NCI-H2081 treated with DMSO at 0.1 percent for 48 hours (cell line): ENCODE measurements at places on chromosomes 6 and 20.
A peak's percentile ranks its signal among the peaks of the same experiment; 100 is the strongest.

- DNase-seq: no peak
Observed at GRCh38 chr6:97422171-97422570, 139.2 kb upstream of the MMS22L start.

DNA sequence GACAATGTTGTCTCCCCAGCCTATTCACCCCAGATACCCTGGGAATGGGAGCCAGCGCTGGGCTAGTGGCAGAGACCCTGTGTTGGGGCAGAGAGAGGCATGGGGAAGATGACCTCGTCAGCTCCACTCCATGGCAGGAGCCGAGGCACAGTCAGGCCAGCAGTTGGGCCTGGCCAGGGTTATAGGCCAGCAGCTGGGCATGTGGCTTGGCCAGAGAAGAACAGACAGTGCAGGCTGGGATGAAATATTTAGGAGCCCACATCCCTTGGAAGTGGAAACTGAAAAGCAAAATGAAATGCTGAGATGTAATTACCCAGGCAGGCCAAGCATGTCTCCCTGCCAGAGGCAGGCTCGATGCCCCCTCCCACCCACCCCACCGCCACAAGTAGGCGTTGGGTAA is 70.0 kb downstream of the GRM4 start:
- DNase-seq: no peak

- no peak for DNase-seq
Observed at GRCh38 chr20:29079769-29080690, 2177.4 kb upstream of the DEFB115 start.

DNA sequence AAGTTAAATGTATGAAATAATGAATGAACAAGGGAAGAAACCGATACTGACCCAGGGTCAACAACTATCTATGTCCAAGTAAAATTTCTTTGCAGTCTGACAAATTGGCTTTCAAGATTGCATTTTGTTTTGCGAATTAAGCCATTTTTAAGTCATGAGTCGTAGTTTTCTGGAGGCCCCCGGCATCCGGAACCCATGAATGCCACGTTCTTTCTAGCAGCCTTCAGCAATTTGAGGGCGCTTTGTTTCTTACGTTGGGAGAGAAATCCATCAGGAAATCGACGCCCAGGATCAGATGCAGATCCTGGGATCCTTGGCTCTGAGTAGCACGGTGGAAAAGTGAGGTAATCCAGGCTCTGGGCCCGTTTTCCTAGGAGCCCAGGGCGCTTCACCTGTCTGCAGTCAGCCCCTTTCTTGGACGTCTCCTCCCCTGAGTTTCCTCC is 309 bp upstream of the ABRACL start:
- DNase-seq: peak; percentile 66

- no peak for DNase-seq
Observed at GRCh38 chr6:12262236-12263061, 27.7 kb upstream of the EDN1 start.

- no peak for DNase-seq
Observed at GRCh38 chr20:18808712-18809111, 4.9 kb upstream of the SCP2D1 start.

DNA sequence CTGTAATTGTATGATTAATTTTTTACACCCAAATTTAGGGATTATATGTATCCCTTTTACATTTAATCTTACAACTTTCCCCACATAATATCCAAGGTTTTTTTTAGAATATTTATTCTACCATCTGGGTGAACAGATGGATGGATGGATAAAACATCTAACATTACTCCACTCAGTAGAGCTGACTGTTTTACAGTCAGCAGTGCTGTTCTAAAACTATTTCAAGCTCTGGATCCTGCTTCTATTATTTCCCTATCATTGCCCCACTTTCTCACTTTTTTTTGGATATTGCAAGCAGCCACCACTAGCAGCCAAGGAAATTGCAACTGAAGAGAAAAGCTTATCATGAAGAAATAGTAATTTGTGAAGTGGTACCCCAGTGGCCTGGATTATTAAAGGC is 173.7 kb downstream of the ARHGAP18 start:
- DNase-seq: no peak

DNA sequence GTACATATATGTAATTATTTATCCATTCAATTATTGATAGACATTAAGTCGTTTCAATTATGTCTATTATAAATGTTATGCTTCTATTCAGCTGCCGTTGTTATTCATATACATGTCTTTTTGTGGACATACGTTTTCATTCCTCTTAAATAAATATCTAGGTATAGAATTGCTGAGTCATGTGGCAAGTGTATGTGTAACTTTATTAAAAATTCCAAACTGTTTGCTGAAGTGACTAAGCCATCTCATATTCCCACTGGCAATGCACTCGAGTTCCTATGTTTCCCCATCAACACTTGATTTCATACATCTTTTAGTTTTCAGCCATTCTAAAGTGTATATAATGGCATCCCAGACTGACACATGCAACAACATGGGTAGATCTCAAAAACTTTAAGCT is 739.7 kb upstream of the POU3F2 start:
- no peak for DNase-seq

DNA sequence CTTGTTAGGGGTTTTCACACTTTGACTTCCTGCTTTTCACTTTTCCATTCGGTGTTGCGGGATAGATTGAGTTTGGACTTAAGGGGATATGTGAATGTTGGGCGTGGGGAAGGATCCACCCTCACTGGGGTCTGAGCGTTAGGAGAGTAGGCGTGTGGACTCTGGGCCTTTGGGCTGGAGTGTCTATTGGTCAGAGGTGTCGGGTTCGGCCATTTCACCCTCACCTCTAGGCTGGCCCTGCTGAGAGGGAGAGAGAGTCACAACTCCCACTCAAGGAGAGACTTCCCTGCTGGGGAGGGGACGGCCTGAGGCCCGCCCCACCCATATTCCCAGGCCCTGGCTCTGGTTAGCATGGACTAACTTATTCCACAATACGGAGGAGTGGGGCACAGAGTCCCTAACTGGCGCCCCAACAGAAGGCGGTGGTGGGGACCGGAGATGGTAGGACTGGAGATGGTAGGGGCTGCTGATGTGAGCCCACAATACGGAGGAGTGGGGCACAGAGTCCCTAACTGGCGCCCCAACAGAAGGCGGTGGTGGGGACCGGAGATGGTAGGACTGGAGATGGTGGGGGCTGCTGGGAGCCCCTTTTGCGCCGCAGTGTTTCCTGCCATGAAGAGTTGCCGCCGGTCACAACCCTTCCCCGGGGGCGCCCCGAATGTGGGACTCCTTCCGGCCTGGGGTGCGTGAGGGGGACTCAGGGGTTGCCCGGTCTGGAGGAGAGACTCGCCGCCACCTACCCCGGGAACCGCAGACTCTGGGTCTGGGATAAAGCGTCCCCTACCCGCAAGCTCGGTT is 1.4 kb upstream of the PTPRA start:
- DNase-seq: no peak

GRCh38 chr6:81842254-81842653 is 89.8 kb upstream of the TENT5A start:
- DNase-seq: no peak

GRCh38 chr6:31058128-31058894 is 48.0 kb downstream of the MUC22 start:
- DNase-seq: no peak

- no peak for DNase-seq
Observed at GRCh38 chr6:2840749-2841061, 958 bp downstream of the SERPINB1 start.

DNA sequence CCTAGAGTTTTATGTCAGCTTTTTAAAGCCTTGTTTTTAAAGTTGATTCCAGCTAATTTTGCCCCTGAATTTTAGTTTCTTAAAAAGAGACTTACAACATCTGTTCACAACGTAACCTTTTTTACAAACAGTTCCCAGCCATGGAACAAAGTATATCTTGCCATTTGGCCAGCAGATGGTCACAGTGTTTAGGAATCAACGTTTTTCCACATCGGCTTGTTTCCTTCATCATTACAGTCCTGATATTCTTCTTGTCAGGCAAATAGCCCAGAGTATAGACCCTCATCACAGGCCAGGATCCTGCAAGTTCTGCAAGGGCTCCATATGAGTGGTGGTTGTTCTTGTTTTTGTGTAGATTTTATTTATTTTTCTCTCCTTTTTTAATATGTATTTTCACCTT is 341.7 kb upstream of the HTR1E start:
- DNase-seq: no peak

DNA sequence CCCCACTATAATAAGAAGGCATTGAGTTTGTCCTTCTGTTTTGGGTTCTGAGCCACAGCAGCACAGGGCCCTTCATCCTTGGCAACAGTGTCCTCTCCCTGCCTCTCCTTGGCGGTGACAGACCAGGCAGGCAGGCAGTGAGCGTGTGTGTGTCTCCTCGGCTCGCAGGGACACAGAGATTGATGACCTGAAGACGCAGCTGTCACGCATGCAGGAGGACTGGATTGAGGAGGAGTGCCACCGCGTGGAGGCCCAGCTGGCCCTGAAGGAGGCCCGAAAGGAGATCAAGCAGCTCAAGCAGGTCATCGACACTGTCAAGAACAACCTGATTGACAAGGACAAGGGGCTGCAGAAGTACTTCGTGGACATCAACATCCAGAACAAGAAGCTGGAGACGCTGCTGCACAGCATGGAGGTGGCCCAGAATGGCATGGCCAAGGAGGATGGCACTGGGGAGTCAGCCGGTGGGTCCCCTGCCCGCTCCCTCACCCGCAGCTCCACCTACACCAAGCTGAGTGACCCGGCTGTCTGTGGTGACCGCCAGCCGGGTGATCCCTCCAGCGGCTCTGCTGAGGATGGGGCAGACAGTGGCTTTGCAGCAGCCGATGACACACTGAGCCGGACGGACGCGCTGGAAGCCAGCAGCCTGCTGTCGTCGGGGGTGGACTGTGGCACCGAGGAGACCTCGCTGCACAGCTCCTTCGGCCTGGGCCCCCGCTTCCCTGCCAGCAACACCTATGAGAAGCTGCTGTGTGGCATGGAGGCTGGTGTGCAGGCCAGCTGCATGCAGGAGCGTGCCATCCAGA is 24.0 kb downstream of the SDCBP2 start:
- DNase-seq: no peak

DNA sequence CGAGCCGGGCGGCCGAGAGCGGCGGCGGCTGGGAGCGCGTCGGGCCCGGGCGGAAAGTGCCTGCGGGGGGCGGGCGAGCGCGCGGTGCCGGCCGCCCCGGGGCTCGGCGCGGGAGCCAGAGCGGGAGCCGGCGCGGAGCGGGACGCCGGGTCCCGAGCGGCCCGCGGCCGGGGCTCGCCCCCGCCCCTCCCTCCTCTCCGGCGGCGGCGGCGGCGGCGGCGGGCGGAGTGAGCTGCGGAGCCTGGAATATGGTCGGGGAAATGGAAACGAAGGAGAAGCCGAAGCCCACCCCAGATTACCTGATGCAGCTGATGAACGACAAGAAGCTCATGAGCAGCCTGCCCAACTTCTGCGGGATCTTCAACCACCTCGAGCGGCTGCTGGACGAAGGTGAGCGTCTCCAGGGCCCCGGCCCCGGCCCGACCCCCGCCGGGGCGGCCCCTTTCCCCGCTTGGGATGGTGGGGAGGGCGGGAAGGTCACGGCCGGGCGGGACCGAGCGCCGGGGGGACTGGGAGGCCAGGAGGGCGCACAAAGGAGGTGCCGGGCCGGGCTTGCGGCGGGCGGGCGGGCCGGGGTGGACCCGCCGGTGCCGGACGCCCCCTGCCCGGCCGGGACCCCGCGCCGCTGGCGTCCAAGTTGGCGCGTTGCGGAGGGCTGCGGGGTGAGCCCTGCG is 565 bp downstream of the QKI start:
- DNase-seq: no peak

DNA sequence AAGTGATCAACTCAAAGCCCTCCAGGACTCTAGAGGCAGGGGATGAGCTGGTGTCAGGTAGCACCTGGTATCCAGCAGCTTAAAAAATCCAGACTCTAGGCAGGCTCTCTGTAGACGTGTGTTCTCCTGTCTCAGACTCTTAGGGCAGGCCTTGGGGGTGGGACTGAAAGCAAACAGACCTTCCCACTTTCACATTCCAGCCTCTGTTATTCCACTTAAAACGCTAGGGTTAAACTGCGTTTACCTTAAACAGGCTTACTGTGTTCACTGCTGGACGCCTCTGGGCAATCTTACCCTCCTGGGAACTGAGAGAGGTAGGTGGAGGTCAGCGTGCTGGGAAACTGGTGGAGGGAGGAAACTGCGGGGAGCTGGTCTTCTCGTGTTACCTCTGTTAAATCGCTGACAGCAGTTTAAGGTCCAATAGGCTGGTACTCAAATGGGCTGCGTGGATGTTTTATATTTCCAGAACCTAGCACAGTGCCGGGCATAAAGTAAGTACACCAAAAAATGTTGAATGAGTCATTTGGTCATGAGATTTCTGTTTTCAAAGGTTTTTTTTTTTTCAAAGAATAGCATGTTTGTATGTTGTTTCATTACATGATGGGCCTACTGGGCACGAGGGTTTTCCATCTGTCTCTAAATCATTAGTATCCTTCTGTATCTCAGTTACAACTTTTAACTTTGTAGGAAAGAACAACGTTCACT is at the start of gene GCNT2:
GCNT2 (plus strand) TSS at position 248 of the 705 bp plus-strand sequence. CDS start 7,561 bp downstream, outside the sequence.
- no peak for DNase-seq

DNA sequence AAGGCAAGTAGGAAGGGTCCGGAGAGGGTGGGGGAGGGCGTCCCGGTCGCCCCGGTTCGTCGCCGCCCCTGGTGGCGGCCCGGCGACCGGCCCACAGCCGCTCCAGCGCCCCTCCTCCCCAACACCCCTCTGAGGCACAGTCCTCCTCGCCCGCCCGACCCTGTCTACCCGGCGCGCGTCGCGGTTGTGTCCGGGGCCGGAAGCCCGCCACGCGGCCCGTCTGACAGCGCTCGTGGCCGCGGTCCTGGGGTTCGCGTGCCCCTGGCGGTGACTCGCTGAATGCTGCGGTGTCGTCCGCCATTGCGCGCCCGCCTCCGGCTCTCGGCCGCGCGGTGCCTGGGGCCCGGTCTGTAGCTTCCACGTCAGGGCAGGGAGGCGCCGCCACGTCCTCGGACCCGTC is 335.3 kb upstream of the DEFB115 start:
- DNase-seq: no peak

GRCh38 chr6:147621263-147621662 is 112.8 kb downstream of the SAMD5 start:
- DNase-seq: no peak

DNA sequence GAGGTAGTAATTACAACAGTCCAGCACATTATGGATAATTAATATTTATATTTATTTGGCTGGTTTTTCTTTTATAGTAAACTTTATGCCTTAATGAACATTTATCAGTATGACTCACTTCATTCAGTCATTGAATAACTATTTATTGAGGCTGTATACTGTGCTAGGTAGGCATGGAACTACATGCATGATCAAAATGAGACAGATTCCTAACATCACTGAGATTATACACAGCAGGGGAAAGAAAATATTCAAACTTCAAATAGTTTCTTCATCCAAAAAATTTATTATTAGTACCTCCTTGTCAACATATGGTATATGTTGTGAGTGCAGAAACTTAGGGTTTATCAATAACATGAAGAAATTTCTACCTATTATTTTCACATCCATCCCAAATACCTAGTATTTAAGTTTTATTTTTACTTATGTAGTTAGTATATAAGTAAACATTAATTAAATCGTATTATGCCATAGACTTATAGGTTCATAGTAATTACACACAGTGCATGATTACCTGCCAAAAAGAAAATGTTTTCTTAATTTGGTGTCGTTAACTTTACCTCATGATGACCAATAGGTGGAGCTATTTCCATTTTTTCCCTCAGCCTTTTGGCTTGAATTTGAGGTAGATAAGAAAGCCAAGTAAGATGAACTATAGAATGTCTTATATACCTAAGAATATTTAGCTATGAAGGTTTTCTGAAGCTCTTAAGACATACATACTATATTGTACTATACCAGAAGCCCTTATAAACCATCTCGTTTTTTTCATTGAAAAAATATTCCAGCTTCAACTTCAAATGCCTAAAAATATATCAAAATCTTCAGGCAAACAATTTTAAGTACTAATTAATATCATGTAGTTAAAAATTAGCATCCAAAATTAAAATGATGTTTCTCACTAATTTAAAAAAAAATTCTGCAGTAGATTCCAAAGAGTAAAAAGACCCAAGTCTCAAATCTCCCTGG is 12.5 kb upstream of the TMEM30A start:
- DNase-seq: peak; percentile 15
